ENCODE measurements at places on chromosomes 2 and 18. TPM values are rescaled to one million over a fixed set of nuclear protein-coding genes. Genes with fewer than 3 reads are reported as not detected.

MATN3 gene
- 1.4 TPM for polyA plus RNA-seq

TEKT4 gene
- not detected for polyA plus RNA-seq

DDX1 gene
- polyA plus RNA-seq: 119 TPM

ANXA4 gene
- 26.1 TPM for polyA plus RNA-seq

SERPINB5 gene
- not detected for polyA plus RNA-seq

GRCh38 chr2:111030945-111031344 is 89.8 kb upstream of the BCL2L11 start:
- no peak for DNase-seq

DNA sequence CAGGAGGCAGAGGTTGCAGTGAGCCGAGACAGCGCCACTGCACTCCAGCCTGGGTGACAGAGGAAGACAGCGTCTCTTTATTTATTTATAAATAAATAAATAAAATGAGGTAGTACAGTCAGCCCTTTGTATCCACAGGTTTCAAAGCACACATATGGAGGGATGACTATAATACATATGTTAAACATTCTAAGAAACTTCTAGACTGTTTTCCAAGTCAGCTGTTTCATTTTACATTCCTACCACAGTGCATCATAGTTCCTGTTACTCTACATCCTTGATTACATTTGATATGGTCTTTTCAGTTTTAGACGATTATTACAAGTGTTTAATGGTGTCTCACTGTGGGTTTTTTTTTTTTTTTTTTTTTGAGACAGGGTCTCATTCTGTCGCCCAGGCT is 157.6 kb downstream of the ATAD2B start:
- no peak for DNase-seq

All from muscle of back (tissue), 13 donors.